ENCODE measurements at places on chromosomes 3 and 15.

DNA sequence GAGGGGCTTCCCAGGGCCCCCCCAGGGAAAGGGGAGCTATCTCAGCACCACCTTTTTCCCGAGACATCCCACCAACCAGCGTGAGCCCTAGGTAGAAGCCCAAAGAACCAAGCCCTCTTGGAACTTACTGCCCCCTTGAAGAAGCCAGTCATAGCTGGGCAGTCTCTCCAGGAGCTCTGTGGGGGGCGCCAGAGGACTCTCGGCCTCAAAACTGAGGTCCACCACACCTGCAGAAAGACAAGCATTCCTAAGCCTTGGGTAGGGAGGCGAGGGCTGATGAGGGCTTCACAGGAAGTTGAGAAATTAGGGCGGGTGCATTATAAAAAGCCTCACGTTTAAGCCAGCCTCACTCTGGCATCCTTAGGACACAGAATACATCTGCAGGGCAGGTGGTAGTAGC, 9.0 kb downstream of the SSUH2 start:
- no peak for DNase-seq

DNA sequence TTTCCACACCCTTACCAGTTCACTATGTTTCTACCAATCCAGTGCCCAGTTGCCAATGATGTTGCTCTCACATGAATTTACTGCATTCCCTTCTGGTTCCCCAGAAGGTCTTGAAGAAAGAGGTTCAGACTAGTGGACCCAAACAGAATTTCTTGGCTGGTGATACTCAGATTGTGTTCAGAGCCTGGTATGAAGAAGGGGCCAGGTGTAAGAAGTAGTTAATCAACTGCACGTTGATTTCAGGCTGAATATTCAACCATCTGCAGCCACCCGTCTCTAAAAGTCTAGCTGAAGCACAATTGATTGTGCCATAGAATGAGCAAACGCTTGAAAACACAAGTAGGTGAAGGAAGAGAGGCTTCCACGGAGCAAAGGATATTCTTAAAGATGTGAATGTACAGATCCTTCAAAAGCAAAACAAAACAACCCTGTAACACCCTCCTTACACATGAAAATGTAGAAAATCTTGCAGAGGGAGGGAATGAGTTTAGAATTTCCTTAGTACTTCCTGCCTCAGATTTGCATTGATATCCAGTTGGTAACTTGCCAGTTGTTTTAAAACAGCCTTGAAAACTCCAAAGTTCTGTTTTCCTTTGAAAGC, 4.7 kb downstream of the RBMS3 start:
- no peak for DNase-seq

DNA sequence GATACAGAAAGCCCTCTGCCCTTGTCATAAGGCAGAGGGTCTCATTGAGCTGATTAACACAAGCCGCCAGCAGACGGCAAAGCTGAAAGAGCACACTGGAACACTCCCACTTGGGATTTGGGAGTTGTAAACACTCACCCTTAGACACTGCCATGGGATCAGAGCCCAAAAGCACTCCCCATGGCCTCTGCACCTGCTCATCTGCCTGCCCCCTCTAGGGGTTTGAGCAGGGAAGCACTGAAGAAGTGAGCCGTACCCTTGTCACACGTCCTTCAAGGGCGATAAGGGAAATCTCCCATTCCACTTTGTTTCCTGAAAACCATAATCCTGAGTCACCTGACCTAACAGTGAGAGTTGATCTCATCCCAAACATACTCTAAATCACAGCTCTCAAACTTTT, 14.7 kb downstream of the FSIP1 start:
- no peak for DNase-seq

GRCh38 chr3:122331886-122332285, 6.8 kb downstream of the CSTA start:
- DNase-seq = no peak

GRCh38 chr3:143443851-143444331, 324.3 kb downstream of the CHST2 start:
- no peak for DNase-seq
